ENCODE measurements at places on chromosomes 12 and 14.

GRCh38 chr12:14169281-14169680 is 187.9 kb upstream of the GRIN2B start:
- no peak for DNase-seq

GRCh38 chr12:107668320-107669098 is 17.1 kb upstream of the PWP1 start:
- DNase-seq: peak; percentile 30

- DNase-seq: no peak
Observed at GRCh38 chr12:22180705-22181104, 134.7 kb downstream of the CMAS start.

- no peak for DNase-seq
Observed at GRCh38 chr14:69328765-69329164, 68.8 kb downstream of the GALNT16 start.

DNA sequence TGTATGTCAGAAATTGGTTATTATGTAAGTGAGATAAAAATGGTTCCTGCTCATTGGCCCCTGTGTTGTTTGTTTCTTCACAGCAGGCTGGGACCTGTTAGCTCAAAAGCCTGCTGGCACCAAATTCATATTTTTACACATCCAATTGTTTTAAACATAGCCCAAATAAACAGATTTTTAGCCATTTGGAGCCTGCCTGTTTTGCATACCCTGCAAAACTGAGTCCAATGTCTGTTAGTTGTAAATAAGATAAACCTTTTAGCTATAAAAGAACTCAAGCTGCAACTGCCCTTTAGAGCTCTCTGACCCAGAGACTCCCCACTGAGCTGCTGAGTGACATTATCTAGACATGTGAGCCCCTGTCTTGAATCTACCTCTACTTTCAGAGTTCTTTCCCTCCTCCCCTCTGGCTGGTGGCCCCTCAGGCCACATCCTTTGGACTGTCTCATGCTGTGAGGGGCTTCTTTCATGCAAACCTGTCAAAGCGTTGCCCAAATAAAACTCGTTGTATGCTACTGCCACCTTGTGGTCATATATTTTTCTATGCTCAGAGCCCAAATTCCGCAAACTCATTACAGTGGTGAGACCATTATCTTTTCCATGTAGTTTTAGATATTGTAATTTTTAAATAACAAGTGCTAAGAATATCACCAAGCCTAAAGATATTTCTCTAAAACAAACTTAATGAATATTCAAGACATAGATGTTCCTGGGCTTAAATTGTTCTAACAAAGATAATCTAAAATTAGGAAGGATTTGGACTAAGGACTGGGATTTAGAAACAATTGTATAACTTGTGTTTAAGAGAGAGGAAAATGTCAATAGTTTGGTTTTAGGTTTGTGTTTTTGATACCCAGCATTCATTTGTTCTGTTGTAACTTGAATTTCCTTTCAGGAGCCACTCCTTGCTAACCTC is 337.9 kb downstream of the AACS start:
- DNase-seq: peak; percentile 8

- DNase-seq: peak; percentile 78
Observed at GRCh38 chr12:115752913-115753726, 524.4 kb downstream of the MED13L start.
